Retinal pigment epithelial cell (primary cell): ENCODE measurements at places on chromosomes 1 and 21.

DNA sequence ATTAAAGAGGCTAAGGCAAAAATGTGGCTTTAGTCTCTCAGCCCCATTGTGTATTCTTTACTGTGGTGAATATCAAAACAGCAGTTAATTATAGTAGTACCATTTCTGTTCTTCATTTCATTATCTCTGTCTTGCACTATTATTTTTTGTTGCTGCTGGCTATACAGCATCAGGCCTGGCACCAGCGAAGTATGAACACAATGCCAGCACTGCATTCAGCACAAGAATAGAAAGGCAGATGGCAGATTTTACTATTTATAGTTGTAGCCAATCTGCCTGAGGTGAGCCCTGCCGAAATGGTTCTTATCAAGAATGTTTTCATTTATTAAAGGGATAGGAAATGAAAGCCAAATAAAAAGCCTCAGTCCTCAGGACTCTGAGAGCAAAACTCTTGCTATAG lies 72.1 kb downstream of the GPR52 start:
- no peak for DNase-seq

DNA sequence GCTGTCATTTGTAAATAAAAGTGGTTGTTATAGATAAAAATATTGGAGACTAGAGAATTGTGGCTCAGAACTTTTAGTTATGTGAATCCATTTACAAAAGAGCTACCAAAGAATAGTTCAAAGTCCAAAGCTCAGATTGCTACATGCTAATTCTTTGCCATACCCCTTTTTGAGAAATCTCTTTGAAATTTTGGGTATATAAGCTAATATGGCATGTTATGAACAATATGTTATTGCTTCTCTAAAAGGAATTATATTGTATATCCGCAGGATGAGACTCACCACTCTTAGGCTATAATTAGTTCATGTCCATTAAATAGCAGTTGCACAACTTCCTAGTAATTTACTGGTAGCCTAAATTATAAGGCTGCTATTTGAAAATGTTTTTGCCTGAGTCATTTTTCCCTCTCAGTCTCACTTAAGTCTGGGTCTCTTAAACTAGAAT lies 178.0 kb downstream of the ZNF281 start:
- no peak for DNase-seq

- DNase-seq, result peak; percentile 53
These were observed 122.8 kb upstream of the IVNS1ABP start for GRCh38 chr1:185439727-185440415.

DNA sequence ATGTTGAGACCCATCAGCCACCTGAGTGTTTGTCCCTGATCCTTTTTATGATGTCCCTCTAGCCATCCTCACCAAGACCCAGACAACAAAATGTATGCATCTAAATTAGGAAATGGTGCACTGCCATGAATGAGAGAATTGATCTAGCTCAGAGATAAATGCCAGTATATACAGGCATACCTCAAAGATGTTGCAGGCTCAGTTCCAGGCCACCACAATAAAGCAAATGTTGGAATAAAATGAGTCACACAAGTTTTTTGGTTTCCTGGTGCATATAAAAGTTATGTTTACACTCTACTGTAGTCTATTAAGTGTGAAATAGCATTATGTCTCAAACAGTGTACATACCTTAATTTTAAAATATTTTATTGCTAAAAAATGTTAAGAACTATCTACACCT lies 63.9 kb downstream of the CHIA start:
- DNase-seq, result no peak

DNA sequence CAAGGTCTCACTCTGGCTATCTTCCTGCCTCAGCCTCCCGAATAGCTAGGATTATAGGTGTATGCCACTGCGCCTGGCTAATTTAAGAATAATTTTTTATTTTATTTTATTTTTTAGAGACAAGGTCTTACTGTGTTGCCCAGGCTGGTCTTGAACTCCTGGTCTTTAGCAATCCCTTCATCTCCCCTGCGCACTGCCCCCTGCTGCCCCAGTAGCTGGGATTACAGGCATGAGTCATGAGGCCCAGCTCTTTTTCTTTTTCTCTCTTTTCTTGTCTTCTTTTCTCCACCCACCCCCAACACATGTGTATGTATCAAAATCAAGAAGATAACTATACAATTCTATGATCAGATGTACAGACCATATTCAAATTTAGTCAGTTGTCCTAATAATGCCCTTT lies 87.2 kb downstream of the PEX14 start:
- DNase-seq, result no peak

DNA sequence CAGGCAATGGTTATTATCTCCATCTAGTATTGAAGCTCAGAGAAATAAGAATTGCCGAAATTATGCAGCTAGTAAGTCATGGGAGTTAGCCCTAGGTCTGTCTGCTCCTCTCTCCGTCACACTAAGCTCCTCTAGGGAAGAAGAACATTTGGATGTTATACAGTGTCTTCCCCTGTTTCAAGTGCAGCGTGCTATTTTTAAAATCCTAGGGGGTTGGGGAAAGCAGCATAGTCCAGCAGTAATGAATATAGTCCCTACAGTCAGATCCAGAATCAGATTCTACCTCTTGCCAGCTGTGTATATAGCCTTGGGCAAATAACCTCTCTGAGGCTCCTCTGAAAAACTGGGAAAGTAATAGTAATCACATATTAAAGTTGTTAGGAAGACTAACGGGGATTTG lies 44.5 kb upstream of the OSBPL9 start:
- DNase-seq, result no peak

DNA sequence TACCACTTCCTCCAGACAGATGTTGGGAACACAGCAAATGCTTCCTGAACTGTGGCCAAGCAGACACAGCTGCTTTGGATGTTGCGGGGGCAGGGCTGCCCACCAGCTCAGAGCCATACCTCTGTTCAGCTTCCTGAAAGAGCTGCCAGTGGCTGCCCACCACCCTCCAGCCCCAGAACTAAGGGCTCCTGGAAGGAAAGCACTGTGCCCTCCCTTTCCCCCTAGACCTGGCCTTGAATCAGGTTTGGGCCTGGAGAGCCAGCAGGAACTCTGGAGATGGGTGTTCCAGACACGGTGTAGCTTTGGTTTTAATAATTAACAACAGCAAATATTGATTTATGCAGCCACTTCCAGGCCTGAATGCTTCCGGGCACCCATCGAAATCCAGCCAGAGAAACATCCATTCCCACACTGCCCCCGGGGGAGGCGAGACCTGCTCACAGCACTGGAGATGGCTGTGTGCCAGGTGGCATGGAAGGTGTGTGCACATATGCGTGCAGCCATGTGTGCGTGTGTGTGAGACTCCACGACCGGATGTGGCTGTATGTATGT lies 45.7 kb downstream of the RAP1GAP start:
- no peak for DNase-seq
